ENCODE measurements at places on chromosomes 11 and 22.

- DNase-seq: no peak
These were observed 4.7 kb downstream of the HYOU1 start for GRCh38 chr11:119052163-119052814.

- no peak for DNase-seq
These were observed 1344.0 kb upstream of the RAG2 start for GRCh38 chr11:37942081-37942480.

- no peak for DNase-seq
These were observed 16.6 kb upstream of the STK33 start for GRCh38 chr11:8610532-8611116.

DNA sequence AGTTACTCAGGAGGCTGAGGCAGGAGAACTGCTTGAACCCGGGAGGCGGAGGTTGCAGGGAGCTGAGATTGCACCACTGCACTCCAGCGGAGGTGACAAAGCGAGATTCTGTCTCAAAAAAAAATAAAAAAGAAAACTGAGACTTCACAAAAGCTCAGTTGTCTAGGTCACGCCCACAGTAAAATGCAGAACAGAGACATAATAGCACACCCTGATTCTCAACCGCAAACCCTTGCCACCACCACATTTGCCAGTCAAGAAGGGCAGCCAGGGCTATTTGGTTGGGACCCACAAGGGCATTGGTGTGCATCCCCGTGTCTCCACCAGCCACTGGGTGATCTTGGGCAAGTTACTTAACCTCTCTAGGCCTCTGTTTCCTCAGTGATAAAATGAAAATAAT, 25.4 kb downstream of the CREB3L1 start:
- no peak for DNase-seq

DNA sequence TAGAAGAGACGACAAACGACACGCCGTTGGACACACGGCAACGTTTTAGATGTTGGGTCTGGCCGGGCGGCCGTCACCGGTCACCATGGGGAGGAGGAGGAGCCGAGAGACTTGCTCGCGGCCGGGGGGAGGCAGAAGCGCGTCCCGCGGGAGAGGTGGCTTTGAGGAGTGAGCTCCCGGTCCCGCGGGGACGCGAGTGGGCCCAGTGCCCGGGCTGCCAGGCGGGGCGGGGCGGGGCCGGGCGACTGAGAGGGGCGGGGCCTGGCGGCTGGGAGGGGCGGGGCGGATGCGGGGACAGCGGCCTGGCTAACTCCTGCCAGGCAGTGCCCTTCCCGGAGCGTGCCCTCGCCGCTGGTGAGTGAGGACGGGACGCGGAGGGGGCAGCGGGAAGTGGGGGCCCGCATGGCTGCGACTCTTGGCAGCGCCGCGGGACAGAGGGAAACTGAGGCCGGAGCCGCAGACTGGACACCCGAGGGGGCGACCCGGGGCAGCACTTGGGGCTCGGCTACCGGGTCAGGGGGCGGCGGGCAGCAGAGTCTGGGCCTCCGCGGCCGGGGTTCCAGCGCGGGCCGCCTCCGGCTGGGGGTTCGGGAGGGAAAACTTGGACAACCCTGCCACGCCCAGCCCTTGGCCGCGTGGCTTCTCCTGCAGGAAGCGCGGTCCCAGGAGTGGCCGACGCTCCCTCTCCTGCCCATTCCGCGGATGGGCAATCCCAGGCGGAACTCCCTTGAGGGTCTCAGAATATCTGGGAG, at the start of gene TSPO:
TSPO (plus strand) TSS at position 309 of the 752 bp plus-strand sequence. CDS start 7,680 bp downstream, outside the sequence.
- peak; percentile 58 for DNase-seq

DNA sequence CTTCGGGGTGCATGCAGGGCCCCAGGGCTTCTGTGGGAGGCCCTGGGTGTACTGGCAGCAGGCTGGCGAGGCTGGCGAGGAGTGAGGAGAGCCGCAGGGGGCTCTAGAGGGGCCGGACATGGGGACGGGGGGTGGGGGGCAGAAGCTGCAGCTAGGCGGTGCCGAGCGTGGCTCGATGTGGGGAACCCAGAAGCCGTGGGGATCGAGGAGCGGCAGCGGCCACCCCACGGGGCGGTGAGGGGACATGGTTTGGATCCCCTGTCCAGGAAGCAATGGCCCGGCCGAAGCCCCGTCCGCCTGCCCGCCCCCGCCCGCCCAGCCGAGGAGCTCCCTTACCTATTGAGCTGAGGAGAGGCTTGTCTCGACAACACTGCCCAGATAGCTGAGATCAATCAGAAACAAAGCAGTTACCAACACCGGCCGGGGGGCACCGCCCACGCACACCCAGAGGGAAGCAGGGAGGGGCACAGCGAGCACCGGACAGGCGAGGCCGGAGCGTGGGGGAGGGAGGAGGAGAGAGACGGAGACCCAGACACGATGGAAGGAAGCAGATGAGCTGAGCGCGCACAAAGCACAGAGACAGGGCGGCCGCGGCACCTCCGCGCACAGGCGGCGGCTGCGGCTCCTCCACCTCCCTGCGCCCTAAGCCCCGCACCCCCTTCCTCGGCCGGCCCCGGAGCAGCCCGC, 38.7 kb downstream of the IGSF9B start:
- DNase-seq: no peak

DNA sequence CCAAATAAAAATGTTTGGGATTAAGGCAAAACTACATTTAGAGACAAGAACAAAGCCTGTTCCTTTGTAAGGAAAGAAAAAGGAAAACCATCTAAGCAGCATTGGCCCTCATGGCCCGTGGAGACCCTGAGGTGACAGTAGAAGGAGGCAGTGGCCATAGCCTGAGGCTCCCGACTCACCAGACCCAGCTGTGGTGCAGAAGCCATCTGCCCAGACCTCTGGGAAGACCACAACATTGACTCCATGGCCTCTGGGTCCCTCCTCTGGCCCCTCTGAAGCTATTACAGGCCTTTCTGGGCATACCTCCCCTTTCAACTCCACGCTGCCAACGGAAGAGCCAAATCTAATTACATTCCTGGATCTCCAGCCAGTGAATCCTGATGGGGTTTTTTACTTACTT, 6.4 kb downstream of the PRAME start:
- DNase-seq: no peak

DNA sequence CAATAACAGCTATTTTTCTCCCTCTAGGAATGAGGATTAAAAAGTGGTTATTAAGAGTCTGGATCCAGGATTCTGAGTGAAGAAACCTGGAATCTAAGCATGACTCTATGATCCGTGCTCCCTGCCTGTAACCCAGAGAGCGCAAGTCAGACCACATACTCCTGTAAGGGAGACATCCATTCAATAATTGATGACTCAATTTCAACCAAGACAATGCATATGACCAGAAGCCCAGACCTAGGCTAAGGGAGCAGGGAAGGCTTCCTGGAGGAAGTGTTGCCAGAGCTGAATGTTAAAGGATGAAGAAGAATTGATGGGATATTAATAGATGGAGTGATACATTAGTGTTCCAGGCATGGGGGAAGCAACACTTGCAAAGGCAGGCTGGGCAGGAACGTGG, 13.8 kb upstream of the PAMR1 start:
- no peak for DNase-seq

GRCh38 chr11:68998390-68998911, 14.6 kb downstream of the MRGPRF start:
- DNase-seq: no peak

DNA sequence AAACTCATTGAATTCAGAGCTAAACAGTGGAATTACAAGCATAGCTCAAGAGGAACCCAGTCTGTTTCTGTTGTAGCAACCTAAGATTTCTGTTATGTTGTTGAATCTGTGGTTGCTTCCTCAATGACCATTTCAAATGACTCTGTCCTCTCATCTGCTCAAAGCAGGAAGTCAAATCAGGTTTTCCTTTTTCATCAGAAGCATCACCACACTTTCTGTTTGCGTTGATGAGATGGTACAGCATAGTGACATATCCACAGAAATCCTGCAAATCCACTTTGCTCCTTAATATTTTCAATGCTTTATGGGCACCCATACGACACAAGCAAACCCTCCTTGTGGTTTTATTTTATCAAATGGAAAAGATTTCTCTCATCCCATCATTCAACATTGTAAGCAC, 12.6 kb upstream of the UCP2 start:
- no peak for DNase-seq

- DNase-seq: no peak
These were observed 434.5 kb upstream of the CCDC90B start for GRCh38 chr11:83720675-83721074.

DNA sequence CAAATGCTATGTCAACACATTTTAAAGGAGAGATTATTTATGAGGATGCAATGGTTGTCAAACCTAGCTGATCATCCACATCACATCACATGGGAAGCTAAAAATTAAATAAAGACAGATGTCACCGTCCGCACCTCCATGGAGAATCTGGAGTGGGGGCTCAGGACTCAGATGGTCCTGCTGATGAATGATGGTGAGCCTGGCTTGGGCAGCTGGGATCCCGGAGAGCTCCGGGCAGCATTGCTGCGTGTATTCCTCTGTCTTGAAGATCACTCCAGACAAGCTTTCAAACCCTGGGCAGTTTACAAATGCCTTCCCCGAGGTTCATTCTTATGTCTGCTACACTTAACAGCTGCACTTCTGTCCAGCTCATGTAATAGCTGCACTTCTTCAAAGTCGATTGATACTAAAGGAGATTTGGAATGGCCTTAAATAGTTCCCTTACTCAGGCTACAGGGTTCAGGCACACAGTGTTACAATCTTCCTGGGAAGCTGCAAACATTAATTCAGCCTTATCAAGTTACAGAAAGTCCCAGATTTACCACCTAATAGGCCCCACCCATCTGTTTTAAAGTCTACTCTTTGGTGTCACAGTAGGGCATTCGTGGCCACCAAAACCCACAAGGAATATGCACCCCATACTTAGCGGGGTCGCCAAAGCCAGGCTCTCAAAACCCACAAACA, 34.7 kb upstream of the CSNK2A3 start:
- DNase-seq: no peak

DNA sequence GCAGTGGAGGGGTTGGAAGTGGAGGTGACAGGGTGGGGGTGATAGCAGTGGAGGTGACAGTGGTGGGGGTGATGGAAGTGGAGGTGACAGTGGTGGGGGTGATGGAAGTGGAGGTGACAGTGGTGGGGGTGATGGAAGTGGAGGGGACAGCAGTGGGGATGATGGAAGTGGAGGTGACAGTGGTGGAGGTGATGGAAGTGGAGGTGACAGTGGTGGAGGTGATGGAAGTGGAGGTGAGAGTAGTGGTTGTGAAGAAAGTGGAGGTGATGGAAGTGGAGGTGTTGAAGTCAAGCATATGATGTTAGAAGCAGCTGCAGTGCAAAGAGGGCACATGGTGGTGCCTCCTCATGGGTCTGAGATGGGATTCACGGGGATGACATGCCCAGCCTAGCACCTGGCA, 141.5 kb downstream of the CACNA1I start:
- DNase-seq: no peak

- no peak for DNase-seq
These were observed 637.0 kb downstream of the OPCML start for GRCh38 chr11:132895340-132895739.

GRCh38 chr11:120236169-120237107, 3.5 kb upstream of the POU2F3 start:
- no peak for DNase-seq

GRCh38 chr11:118870396-118871343, 13.0 kb upstream of the CXCR5 start:
- no peak for DNase-seq

DNA sequence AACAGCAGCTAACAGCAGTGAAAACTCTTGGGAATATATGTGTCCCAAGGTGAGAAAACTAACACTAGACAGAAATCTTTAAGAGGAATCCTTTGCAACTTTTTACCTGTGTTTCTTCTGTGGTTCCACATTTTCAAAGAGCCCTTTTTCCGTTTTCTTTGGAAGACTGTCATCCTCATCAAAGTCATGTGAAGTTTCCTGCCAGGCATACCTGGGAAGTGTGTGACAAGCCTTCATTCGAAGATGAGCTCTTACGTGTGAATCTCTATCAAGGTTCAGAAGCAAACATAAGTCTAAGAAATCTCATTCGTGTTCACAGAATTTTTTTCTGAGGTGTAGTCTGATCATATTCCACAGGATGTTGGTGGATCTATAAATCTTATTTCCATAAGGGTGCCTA, 330.6 kb upstream of the MPPED2 start:
- DNase-seq: no peak

- DNase-seq: no peak
These were observed 11.6 kb upstream of the PDE2A start for GRCh38 chr11:72685560-72686480.

DNA sequence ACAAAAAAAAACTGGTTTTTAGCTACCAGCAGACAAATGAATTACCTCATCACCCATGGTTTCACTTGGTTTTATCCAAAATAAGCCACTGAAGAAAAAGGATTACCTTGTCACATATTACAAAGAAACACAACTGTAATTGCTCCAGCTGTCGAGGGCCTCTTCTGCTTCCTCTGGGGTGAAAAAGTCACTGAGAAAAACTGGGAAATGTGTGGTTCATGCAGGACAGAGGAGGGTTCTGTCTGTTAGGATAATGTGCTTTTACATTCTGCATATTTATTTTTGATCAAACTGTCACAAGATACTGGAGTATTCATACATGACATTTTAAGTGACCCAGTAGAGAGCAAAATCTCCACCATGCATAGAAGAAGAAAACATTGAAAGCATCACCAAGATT, 211.7 kb downstream of the NAV2 start:
- DNase-seq: no peak

DNA sequence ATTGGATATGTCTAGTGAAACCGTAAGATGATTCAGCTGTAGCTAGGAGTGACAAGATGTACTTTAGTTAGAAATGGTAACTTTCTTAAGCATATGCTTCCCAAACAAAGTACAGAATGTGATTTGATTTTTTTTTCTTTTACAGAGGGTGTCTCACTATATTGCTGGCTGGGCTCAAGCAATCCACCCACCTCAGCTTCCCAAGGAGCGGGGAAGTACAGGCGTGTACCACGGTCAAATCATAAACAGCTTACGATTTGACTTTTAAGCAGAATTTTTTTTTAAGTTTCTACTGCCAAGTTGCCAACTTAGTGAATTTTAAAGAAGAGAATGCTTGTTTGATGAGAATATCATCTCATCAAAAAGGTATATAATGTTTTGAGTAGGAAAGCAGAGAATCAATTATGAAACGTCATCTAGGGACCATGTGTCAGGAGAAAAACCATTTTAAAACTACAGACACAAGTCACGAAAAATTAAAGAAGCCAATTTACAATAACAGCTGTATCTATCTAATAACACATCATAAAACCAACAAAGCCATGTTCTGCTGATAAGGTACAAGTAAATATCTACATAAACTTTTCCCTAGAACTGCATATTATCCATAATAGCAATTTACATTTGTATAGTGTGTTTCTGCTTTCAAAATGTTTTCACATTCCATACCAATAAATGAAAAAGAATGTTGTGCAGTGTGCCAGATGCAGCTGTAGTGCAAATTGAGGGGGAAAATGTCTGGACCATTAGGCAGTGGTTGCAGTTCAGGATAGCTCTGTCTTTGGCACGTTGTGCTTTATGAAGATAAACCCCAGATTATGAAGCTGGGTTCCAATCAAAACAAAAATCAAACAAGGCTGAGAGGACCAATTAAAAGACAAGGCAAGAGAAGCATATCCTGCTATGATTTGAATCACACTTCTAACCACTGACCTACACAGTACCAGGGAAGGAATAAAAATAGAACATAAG, 33.7 kb upstream of the USP47 start:
- no peak for DNase-seq

DNA sequence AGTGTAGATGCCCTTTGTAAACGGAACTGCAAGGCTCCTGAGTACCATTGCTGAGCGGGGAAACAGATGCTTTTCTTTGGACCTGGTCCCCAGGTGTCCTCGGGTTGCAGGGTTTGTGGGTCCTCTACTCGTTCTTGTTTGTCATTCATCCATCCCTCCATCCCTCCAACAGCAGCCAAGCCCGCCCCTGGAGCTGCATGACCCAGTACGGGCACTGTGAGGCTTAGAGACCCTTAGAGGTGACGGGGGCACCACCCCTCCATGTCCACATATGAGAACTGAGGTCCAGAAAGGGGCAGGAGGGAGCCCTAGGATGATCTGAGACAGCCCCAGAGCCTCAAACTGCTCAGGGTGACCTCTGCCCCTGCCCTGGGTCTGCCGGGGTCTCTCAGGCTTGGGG, 45.4 kb downstream of the WNT11 start:
- DNase-seq: no peak

Measured in stimulated activated effector memory CD8-positive, alpha-beta T cell treated with anti-CD3 and anti-CD28 coated beads, Interleukin-12 subunit alpha, Interleukin-12 subunit beta, amount 100 ng/mL, for 72 hours (primary cell).